Stimulated activated CD8-positive, alpha-beta memory T cell treated with anti-CD3 and anti-CD28 coated beads, Interleukin-4, amount 100 ng/mL, for 48 hours (primary cell): ENCODE measurements at places on chromosomes 1 and 21.

GRCh38 chr1:233614743-233615521 lies 1.0 kb downstream of the KCNK1 start:
- DNase-seq: no peak

- DNase-seq: no peak
Measured at GRCh38 chr1:202197653-202198365, 4.2 kb downstream of the LGR6 start.

DNA sequence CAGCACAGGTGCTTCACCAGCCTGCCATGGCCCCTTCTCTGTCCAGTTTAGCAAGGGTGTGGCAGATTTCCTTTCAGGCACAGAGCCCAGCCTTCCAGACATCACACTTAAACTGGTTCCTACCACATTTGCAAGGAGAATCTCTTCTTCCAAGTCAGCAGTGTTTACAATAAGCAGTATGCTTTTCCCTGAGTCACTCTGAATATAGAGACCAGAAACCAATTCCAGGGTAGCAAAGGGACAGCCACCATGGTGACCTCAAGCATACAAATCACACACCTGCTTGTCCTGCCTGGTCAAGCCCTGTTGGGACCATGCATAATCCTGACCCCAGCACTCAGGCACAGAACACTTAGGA lies 8.7 kb upstream of the CBR3 start:
- peak; percentile 11 for DNase-seq

- DNase-seq: no peak
Measured at GRCh38 chr1:116067566-116067890, 43.7 kb upstream of the MAB21L3 start.

DNA sequence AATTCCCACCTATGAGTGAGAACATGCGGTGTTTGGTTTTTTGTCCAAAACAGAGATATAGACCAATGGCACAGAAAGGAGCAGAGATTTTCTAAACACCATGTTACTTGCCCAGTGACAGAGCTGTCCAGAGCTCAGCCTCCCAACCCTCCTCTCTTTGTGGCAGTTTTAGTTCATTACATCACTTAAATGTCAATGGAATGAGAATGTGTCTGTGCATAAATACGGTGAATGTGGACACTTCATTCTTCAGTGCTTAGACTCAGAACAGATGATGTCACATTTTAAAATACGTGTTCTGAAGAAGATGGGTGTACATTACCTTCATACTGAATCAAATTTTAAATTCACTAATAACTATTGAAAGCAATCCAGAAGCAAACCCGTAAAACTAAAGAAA lies 374.9 kb downstream of the DSCAM start:
- no peak for DNase-seq

- no peak for DNase-seq
Measured at GRCh38 chr1:59171788-59172187, 125.1 kb upstream of the FGGY start.

GRCh38 chr1:42334240-42335049 lies 590 bp downstream of the FOXJ3 start:
- DNase-seq: peak; percentile 59

- no peak for DNase-seq
Measured at GRCh38 chr1:201661823-201662359, 123.0 kb downstream of the NAV1 start.

DNA sequence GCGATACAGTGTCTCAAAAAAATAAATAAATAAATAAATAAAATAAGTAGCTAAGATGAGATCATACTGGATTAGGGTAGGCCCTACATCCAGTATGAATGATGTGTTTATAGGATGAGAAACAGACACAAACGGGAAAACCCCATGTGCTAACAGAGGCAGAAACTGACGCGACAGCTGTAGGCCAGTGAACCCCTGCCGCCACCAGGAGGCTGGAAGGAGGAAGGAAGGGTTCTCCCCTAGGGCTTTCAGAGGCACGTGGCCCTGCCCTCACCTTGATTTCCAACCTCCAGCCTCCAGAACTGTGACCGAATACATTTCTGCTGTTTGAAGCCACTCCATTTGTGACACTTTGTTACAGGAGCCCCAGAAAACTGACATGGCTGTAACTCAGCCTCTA lies 38.5 kb downstream of the CHD5 start:
- DNase-seq: peak; percentile 43

- DNase-seq: no peak
Measured at GRCh38 chr1:919271-919872, 4.4 kb upstream of the SAMD11 start.

- no peak for DNase-seq
Measured at GRCh38 chr1:180646547-180646946, 14.7 kb downstream of the XPR1 start.

DNA sequence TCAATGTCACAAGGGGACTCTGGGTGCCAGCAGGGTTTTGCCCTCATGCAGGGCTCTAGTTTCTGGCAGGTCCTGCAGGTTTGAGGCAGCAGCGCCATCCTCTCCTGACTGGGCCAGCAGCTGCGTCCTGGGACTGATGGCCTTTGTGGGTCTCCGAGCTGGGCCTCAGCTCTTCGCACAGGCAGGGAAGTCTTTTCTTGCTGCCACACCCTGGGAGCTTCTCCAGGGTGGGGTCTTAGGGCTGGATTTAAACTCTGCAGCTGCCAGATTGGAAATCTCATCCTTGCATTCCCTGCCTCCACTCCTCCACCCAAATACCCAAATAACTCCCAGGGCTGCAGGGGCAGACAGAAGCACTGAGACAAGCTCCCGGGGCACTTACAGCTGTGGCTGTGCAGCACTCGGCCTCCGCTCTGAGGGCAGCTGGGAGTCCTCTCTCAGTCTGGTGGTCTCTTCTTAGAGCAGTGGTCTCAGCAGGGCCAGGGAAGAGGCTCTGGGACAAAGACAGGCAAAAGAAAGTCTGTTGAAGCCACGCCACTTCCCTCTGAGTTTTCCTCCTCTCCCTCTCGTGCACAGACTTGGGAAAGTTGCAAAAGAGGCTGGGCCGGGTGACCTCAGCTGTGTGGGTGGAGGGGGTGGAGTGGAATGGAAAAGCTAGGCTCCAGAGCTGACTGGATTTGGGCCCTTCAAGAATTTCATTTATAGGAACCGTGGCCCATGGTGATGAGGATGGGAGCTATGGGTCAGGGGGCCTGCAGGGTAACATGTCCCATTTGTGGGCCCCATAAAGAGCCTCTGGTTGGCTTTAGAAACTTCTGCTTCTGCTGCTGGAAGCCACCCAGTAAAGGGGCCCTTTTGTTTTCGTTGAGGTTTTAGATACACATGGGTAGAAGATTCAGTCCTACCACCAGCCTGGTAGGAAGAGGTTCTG lies at the start of gene RAB7B:
RAB7B (minus strand) TSS at position 525 of the 931 bp plus-strand sequence. CDS start 9,260 bp downstream, outside the sequence.
- DNase-seq: peak; percentile 25

DNA sequence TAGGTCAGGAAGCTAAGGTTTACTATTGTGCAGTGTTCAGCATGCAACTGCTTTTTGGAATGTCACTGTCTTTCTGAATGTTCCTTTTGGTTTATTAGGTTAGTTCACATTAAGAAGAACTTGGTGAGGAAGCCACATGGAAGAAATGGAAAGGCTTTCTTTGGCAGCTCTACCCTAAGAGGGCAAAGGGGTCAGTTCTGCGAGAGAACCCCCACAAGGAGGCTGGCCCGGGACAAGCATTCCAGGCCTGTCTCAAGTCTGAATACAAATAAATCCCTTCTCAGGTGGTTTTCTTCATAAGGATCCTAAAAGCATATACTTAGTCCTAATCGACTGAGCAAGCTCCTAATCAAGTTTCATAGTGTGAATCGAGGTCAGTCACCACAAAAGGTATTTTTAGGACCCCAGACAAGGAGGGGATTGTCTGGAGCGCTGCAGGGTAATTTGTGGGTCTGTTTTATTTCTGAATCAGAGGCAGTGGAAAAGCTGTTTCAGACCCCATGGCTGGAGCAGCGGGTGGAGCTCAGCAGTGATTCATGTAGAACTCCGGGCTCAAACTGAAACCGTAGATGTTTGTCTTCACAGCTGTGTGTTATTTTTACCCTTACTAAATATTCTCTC lies 63.3 kb downstream of the ERG start:
- no peak for DNase-seq

DNA sequence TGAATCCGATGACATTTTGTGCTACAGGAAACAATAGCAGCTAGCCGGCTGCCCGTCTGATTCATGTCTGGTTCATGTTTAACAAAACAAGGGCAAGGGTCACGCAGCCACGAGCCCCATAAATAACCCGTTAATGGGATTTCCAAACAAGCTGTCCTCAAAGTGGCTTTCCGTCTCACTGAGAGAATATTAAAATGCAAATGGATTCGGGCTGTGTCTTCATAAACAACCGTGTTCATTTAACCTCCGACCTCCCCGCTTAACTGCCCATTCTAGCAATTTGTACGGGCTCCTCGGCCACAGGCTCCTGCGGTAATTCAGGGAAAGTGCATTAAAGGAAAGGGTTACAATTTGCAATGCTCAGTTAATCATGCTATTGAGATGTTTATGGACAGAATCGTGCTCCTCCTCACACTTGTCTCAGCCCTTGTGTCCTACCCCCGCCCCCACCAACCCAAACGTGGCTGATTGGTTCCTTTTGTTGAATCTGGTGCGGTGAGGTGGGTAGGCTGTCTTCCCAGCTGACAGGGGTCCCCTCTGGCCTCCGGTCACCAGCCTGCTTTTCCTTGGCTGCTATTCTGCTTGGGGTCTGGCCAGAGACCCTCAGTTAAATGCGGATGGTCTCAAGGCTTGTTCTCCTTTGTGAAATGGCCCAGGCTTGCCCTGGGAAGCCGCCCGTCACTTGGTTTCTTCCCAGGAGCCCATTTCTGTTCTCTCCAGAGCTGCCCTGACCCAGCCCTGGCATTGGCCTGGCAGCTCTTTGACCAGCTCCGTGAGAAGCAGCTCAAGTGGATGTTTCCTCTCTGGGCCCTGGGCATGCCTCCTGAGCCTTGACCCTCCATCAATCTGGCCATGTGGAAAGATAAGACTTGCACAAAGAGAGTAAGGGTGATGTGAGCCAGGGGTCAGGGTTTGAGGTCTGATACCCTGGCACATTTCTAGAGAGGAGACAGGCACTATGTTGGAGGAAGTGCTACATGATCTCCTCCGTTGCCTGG lies 200.7 kb upstream of the POU3F1 start:
- no peak for DNase-seq

GRCh38 chr1:59549903-59550302 lies 253.0 kb downstream of the FGGY start:
- DNase-seq: no peak

DNA sequence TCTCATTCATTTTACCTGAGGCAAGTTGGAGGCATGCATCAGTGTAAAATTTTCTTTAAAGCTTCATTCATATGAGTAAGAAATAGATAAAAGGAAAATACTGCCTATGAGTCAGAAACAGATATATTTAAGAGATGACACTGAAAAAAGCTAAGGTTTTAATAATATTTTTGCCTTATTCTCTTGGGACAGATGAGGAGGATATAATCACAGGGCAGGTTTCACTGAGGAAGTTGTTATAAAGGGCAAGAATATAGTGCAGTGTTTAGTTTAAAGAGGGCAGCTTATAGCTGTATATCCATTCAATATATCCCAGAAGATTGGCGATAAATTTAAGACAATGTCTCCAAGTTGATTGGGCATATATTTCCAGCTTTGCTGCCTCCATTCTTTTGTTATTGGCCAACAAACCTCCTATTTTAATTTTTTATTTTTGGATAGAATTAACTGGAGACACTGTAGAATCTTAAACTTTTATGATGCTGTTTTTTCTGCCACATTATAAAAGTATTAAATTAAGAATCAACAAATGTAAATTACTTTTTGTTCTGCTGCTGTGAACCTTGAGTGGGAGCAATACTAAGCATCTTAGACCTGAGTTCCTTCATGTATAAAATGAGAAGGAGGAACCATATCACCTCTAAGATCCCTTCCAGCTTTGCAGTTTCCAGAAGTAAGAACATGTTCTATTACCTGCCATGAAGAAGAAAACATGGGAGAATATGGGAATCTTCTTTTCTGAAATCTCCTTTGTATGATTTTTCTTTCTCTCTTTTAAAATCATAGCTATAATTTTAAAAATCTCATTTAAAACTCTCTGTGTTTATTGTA lies 171.6 kb downstream of the S1PR1 start:
- DNase-seq: no peak

GRCh38 chr1:209567698-209568175 lies 15.8 kb upstream of the CAMK1G start:
- DNase-seq: no peak

DNA sequence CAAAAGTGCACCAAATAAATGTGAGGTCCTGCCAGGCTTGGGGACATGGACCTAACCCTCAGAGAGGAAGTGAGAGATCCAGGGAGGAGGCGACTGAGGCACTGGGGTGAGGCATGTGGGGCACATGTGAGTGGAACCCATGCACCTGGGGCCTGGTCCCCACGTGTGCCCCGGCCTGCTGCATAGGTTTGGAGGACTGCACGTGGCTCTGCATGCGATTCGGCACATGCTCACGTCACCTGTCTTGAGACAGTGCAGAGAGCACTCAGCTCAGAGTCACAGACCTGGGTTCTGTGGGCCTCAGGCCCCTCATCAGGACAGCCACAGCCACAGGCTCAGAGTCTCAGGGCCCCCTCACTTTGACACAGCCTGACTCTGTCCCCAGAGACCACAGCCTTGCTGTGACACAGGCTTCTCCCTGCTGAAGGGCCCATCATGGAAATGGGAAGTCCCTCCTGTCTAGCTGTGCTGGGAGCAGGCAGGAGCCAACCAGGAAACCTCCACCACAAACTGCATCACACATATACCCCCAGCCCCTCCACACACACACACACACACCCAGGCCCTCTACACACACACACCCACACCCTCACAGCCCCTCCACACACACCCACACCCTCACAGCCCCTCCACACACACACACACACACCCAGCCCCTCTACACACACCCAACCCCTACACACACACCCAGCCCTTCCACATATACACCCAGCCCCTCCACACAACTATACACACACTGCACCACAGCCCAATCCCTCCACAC lies 48.2 kb downstream of the SLC9A1 start:
- no peak for DNase-seq

DNA sequence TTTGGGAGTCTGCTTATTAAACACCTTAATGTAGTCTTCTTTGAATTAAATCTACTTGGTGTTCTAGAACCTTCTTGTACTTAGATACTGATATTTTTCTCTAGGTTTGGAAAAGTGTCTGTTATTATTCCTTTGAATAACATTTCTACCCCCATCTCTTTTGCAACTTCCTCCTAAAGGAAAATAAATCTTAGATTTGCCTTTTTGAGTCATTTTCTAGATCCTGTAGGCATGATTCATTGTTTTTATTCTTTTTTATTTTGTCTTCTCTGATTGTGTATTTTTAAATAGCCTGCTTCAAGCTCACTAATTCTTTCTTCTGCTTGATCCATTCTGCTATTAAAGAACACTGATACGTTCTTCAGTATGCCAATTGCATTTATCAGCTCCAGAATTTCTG lies 155.9 kb upstream of the NEGR1 start:
- DNase-seq: no peak

DNA sequence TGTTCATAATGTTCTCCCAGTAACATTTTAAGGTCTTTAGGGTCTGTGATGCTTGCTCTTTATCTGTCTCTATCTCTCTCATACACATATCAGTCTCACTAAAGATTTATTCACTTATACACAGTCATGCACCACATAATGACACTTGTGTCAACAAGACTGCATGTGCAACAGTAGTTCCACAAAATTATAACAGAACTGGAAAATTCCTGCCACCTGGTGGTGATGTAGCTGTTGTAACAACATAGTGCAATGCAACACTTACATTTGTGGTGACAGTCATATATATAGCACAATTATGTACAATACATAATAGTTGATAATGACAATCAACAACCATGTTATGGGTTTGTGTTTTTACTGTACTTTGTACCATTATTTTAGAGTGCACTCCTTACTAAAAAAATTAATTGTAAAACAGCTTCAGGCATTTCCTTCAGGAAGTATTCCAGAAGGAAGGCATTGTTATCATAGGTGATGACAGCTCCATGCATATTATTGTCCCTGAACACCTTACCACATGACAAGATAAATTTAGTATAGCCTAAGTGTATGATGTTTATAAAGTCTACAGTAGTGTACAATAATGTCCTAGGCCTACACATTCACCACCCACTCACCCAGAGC lies 8.1 kb downstream of the TDRD5 start:
- DNase-seq: no peak
